ENCODE measurements at places on chromosomes 1 and 21. TPM values are rescaled to one million over a fixed set of nuclear protein-coding genes. Genes with fewer than 3 reads are reported as not detected.

Gene S100A7
- not detected for polyA plus RNA-seq

Gene SPATA45
- not detected for polyA plus RNA-seq

Gene TFAP2E
- polyA plus RNA-seq, result 0.31 TPM

DNA sequence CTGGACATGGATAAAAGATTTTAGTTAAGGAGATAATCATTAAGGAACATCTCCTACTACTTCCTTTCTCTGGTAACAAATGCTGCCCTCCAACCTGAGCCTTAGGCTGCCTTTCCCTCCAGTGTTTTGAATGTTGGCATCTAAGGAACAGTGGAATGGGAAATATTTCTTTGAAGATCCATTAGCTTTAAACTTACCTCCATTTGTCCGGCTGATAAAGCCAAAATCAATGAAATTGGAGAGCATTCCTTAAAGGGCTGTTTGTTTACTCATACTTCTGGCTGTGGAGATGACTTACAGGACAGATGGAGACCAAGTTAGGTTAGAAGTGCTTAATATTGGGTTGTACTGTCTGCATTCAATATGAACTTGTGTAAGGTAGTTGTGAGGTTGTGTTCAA lies 439.1 kb downstream of the PLA2G4A start:
- no peak for DNase-seq

DNA sequence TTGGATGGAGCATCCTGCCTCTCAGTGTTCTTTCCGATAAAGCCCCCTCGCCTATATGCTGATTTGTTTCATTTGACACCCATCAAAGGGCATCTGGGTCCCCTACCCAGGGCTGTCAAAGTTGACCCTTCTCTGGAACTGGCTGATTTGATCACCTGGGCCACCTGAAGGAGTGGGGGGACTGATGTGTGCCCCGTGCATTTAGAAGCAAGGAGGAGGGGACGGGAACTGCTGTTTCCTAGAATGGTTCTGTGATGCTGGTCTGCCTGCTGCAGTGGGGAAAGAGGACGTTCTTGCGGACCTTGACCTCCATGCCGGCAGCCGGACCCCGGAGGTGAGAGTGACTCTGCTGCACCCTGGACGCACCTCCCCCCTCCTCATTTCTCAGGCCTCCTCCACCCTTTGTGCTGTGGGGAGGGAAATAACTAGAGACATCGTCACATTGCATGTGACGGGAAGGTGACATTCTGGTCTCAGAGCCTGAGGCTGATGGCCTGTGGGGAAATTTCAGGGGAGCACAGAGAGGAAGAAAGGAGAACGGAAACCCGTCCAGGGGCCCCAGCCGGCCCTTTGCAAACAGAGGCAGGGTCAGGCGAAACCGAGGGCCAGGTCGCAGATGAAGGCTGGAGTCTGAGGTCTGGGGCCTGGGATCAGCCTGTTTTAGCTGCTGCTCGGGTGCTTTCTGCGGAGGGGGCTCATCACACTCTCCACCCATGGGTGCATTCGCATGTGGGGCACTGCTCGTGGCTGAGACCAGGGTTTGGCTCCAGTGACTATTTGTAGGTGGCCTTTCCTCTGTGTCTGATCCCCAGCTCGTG lies 25.7 kb downstream of the CRYAA start:
- DNase-seq, result no peak

DNA sequence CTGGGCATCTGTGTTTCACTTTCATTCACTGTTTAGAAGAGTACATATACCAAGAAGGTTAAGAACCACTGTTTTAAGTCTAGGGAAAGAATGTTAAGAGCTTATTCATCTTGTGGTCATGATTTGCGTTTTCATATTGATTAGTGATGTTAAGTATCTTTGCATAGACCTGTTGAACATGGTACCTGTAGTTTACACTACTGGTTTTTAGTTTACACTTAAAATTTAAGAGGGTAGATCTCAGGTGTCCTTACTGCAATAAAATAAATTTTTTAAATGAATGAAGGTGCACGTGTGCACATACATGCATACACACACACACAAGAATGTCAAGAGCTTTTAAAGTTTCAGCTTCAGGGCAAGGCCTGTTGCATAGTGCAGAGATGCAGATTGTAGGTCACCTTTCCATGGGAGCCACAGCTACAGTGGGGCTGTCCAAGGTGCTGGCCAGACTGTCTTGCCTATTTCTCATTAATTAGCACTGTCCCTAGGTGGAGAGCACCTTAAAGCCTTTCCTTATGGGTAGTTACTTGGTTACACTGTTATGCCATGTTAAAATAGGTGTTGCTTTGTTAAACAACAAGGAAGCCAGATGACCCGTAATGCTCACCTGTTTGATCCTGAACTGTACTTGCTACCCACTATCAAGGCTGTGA lies 543.0 kb upstream of the DAB1 start:
- DNase-seq, result no peak

DNA sequence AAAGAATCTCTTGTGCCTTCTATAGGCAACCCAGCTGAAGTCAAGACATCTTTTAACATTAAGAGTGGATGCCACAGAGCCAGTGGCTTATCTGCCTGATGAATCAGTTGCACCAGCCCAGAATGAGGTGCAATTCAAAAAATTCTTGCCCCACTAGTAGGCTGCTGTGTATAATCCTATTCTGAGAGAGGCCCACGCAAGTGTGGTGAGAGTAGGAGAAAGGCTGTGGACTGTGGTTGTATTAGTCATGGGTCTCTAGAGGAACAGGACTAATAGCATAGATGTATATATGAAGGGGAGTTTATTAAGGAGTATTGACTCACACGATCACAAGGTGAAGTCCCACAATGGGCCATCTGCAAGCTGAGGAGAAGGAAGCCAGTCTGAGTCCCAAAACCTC lies 216.4 kb downstream of the LTN1 start:
- no peak for DNase-seq

GRCh38 chr1:168224991-168225390 lies 813 bp upstream of the SFT2D2 start:
- DNase-seq, result no peak

DNA sequence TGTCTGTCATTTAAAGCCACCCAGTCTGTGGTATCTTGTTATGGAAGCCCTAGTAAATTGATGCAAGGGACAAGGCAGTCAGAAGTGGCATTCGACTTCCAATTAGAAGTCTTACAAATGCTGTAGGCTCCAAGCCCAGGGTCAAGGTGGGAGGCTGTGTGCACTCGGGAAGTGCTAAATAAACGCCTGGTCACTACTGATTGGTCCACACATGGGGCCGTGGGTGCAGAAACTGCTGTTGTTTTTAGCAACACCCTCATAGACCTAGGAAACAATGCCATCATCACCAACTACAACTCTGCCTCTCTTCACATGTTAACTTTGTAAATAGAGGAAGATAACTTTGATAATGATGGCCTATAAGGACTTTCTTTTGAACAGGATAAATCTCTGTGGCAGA lies 20.2 kb upstream of the ZBTB21 start:
- DNase-seq, result no peak

DNA sequence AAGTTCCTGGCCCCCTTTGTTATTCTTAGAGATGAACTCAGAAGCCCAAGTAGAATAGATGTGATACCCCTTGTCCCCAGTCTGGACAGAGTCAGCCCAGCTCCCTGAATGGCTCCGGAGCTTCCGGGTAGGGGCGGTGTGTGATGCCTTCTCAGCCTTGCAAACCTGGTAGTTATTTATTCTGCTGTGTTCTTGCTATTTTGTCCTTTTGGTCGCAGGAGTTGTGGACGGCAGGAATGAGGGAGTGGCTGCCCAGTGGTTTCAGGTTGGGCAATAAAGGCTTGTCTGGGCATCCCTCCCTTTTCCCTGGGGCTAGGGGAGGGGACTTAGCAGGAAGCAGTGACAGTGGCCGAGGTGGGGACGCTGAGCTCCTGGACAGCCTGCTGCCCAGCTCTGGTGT lies 2.8 kb downstream of the PTPRU start:
- DNase-seq, result no peak

DNA sequence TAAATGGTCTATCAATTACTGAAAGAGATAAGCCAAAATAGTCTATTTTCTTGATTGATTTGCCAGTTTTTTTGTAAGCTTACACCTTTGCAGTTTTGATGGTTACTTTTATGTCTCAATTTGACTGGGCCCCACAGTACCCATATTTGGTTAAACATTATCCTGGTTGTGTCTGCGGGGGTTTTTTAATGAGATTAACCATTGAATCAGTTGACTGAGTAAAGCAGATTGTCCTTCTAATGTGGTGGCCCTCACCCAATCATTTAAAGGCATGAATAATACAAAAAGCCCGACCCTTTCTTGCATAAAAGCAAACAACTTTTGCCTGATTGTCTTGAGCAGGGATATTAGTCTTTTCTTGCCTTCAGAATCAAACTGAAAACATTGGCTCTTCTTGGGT lies 650.0 kb upstream of the RGS18 start:
- no peak for DNase-seq

DNA sequence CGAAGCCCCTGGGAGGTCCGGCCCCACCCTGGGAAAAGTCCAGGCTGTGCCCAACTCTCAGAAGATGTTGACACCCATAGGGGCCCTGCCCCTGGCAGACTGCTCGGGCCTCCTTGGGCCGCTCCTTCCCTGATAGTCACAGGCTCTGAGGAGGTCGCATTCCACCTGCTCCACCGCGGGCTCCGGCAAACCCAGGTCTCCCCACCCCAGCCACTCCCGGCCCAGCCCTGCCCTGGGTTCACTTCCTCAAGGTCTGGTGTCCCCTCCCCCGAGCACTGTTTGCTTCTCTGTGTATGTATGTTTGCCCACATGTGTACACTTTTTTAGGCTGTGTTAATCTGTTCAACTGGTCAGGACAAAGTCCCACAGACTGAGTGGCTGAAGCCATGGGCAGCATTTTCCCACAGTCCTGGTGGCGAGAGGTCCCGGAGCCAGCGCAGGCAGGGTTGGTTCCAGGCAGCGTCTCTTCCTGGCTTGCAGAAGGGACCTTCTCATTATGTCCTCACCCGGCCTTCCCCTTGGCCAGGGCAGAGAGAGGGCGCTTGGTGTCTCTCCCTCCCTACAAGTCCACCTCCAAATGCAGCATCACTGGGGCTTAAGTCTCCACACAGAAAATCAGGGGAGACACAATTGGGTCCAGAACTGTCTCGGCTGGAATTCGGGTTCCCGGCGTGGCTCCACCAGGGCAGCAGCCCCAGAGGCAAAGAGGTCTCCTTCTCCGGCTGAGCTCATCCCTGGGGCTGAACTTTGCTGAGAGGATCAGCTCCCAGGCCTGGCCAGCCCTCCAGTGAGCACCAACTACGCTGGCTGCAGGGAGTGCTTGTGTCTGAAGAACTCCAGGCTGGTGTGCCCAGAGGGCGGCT lies 10.5 kb upstream of the PRXL2B start:
- DNase-seq, result no peak

Measured in A549 (cell line).